ENCODE measurements at places on chromosomes 6 and 20.

DNA sequence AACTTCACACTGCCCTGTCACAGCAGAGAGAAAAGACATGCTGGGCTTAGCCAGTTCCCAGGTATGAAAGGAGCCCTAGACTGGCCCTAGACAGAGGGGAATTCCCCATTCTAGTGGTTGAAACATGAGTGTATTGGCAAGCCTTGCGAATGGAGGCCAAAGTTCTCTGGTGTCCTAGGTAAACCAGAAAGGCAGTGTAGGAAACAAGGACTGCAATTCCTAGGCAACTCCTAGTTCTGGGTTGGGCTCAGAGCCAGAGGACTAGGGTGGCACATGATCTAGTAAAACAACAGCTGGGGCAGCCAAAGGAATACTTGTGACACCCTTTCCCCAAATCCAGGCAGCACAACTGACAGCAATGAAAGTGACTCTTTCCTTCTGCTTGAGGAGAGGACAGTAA, 265.0 kb upstream of the EPHA7 start:
- peak; percentile 11 for DNase-seq

DNA sequence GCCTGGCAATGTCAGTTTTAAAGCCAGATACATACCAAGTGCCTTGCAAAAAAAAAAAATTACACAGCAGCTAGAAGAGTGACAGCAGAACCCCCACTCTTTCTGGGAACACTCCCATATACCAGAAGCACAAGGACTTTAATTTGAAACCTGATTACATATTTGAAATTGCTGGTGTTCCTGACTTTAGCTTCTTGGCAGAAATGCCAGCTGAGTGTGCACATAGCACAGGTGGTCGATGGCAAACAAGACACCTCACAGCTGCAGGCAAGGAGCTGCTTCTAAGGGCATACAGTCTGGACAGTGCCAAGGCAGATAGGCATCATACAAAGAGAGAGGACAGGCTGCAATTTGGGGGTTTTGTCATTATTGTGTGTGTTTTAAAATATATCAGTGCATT, 150.7 kb upstream of the SGK1 start:
- DNase-seq: no peak

- peak; percentile 78 for DNase-seq
Observed at GRCh38 chr6:127300411-127300810, 33.7 kb downstream of the RNF146 start.

- no peak for DNase-seq
Observed at GRCh38 chr20:25070821-25071473, 11.0 kb downstream of the VSX1 start.

DNA sequence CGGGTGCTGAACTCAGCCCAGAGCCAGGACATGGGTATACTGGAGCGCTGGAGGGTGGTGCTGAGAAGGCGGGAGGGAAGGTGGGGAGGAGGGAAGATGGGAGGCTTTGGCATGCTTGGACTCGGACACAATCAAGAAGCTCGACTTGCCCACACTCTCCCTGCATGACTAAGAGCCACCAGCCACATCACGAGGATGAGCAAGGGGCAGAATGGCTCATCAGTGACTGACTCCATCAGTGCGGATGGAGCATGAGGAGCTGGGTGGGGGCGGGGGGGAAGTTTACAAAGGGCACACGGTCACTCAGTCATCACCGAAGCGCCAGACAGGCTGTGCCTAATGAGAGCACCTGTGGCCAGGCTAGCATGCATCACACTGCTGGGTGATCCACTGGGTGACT, 222.8 kb downstream of the KIF16B start:
- peak; percentile 85 for DNase-seq

DNA sequence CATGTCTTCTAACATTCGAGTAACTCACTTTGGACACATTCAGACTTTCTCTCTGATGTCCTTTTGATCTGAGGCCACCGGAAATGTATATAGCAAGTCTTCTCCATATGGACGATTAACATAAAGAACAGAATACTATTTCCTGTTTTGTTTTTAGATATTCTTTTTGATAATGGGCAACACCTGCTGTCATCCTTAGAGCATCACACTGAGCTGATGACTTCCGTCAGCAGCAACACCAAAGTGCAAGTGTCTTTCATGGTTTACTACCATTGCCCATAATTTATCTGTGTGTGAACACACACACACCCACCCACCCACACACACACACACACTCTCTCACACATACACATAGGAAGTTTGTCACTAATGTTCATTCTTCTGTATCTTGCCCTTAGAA, 112.7 kb upstream of the SIM1 start:
- DNase-seq: no peak

GRCh38 chr6:138535728-138536455, 36.6 kb upstream of the NHSL1 start:
- DNase-seq: no peak

DNA sequence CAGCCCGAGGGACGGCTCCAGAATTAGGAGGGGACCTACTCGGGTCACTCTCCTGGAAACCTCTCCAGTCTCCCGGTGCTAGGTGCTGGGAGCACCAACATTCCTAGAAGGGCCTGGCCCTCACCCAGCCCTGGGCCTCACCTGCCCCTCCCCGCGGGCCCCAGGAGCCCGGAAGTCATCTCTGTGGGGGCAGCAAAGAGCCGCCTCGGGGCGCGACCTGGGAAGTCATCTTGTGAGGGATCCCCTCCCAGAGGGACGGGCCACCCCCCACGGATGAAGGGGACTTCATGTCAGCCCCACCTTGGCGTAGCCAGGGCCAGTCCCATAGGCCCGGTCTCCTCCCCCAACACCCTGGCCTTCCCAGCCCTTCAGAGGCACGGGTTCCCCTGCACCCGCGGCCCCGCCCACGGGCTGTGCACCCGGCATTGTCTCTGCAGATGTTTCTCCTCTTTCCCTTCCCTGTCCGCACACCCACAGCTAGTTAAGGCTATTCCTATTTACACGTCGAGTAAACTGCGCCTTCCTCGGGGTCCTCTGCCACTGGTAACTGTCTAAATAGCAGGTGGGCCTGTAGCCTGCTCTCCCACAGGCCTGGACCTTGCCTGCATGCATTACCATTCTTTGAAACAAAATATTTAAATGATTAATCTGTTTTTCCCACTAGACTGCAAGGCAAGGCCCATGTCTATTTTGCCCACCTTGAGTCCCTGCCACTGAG, 896 bp upstream of the RNASET2 start:
- no peak for DNase-seq

DNA sequence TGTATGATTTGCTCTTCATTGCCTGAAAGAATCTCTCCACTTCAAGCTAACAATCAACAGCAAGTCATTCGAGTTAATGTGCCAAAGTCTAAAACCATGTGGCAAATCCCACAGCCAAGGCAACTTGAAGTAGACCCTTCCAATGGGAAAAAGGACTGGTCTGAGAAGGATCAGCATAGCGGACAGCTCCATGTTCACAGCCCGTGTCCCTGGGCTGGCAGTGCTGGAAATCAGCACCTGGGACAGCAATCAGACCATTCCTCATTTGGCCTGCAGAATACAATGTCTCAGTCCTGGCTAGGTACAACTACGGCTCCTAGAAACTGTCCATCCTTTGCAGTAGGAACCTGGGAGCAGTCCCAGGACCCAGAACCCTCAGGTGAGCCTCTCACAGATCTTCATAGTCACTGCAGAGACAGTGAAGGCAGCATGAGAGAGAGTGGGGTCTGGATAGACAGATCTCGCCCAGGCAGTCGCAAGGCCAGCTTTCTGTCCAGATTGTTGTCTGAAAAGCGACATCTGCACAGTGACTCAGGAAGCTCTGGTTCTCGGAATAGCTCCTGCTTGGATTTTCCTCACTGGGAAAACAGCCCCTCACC, 1.1 kb downstream of the GJA10 start:
- DNase-seq: peak; percentile 53

DNA sequence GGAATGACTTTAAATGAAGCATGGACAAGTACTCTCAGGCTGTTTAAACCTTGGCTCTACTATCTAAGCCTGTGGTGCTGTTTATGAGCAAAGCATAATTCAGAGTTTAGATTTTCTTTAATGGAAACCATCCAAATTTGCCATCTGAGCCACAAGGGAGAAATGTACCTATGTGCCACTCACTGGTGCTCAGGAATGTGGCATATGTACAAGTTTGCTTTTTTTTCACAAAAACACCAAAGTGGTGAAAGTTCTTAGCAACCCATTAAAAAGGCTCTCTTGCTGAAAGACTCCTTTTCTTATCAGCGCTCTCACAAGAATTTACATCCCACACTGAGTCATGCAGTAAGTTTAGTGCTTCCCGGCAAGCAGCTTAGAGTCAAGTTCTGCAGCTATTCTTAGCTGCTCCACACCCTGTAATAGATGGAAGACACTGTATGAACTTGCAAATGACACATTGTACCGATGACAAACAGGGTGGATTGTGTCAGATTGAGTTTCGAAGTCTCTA, 57.3 kb upstream of the MLIP start:
- DNase-seq: peak; percentile 89

GRCh38 chr20:40160097-40160550, 528.9 kb downstream of the MAFB start:
- peak; percentile 75 for DNase-seq

DNA sequence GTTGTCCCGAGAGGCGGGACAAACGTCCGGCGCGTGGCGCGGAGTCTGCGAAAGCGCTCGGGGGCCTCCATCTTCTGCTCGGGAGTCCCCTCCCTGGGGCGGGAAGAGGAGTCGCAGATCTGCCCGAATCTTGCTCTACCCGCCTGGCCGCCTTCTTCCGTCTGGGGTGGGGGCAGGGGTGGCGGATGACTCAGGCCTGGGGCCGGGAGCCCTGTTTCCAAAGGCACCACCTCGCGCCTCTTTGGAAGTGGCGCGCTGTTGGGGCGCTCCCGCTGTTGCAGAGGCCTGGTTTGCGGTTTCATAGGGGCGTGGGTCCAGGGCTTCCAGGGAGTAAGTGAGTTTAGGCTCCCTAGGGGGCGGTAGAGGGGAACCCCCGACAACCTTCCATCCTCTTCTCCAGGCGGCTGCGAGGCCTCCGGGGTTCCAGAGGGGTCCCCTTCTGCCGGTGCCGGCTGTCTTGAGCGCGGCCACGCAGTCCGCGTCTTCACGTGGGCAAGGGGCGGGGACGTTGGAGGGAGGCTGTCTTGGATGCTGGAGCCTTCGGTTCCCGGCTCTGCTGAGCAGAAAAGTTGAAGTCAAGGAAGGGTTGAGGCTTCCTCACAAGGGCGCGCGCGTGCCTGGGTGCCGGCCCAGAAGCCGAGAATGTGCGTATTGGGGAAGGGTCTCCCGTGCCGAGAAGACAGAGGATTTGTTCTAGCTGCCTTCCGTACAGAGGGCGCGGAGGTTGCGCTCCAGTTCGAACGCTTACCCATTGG, 2.6 kb upstream of the TFAP2C start:
- no peak for DNase-seq

DNA sequence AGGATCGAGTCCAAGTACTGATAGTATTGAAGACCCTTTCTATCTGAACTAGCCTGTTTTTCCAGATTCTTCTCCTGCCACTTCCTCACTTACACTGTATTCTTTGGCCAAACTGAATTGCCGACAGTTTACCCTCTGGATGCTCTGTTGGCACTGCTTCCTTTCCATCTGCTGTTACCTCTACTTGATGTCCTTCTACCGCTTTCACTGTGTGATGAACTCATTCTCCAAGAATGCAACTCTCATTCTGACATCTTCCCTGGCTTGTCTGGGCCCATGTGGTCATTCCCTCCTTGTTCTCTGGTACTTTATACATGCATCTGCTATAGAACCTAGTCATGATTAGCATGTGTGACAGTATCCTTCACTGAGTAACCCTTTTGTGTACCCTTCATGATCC, 16.3 kb downstream of the RPRD1B start:
- peak; percentile 88 for DNase-seq

- no peak for DNase-seq
Observed at GRCh38 chr6:147540075-147540474, 31.6 kb downstream of the SAMD5 start.

- DNase-seq: no peak
Observed at GRCh38 chr6:56689114-56689513, 46.4 kb upstream of the DST start.

- no peak for DNase-seq
Observed at GRCh38 chr6:46996860-46997641, 45.1 kb downstream of the ADGRF1 start.

DNA sequence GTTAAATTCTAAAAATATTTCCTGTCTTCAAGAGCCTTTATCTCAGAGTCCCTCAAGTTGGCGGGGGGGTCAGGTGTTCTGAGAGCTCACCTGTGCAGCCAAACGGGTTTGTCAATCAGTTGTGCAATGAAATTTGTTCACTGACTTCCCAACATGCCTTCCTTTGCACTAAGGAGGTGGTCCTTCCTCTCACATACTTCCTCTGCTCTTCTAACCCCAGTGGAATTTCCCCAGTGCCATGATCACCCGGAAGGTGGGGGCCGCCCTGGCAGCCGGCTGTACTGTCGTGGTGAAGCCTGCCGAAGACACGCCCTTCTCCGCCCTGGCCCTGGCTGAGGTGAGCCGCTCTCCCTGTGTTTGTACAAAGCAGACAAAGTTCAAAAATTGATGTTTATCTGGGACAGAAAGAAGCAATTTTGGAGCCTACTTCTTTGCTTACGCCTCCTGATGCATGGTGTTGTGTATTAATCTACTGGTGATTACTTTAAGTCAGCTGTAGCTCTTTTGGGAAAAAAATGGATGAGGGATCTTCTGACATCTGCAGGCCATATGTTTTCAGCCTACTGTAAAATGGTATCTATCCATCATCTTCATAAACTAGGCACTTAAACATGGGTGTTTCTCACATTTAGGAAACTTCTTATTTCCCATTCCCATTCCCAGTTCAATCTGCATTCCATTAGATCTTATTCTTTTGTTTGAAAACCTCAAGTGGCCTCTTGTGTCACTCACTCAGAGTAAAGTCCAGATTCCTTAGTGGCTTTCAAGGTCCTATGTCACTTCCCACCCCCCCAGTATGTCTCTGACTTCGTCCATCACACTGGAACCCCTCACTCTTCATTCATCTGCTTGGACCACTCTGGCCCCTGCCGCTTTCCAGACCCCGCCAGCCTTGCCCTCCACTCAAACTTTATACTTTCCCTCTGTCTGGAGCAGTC, 10.1 kb downstream of the ALDH5A1 start:
- no peak for DNase-seq

DNA sequence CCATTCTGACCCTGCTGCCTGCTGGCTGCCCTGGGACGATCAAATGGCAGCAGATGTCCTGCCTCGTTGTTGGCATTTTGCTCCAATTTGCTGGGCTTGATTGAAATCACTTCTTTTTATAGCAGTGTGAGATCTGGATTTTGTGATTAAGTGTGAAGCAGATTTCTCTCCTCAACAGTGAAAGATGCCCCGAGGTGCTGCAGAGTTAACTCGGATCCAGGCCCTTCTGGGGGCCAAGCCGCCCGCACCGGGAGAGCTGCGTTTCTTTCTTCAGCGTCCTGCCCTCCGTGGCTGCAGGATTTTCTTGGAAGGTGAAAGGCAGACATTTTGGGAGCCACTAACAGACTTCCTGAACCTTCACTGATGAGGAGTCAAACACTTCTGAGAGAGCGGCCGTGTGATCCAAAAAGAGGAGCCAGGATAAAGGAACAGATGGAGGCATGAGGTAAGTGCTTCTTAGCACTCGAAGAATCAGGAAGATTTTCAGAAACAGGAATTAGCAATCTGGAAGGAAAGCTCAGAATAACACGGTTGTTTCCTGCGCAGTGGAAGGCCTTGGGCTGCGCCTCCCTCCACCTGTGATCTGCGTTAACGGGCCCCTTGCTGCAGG, 139.5 kb upstream of the AFDN start:
- DNase-seq: no peak
